ENCODE measurements at places on chromosomes 13 and 19. TPM values are rescaled to one million over a fixed set of nuclear protein-coding genes. Genes with fewer than 3 reads are reported as not detected.

Gene DUXA
- total RNA-seq = not detected

Gene ALDH16A1
- 32.3 TPM for total RNA-seq

DNA sequence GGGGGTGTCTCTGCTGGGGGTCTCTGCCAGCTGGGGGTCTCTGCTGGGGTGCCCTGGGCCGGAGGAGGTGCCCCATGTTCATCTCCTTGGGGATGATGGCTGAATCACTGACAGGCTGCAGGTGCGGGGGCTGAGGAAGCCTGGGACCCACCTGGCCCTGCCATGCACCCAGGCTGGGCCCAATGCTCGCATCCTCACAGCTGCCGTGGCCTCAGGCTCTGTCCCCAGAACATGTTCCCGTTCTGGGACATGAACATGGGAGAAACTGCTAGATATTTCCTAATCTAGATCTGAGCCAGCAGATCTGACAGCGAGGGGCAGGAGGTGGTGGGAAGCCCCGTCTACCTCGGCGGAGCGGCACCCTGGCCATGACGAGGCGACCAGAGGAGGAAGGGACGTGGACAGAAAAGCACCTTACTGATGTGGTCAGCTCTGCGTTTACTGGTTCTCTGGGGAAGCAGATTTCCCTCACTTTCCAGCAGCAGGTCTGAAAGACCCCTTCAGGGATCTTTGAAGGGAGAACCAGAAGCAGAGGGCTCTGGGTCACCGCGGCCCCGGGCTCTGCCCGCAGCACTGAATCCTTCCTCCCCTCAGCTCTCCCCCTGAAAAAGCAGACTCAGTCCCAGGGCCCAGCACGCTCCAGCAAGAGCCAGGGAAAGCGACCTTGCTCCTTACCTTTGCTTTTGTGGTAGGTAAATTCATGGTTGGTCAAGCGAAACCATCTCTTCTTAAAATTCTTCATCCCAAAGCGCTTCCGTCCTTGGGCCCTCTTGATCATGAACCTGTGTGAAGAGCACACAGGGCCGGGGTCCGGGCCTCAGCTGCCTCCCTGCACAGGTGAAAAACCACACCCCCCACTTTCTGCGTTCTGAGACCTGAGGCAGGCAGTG lies 26.5 kb upstream of the C13orf46 start:
- H3K36me3 ChIP-seq = peaks cover 5% of the 10 kb centered on the region
- H3K27me3 ChIP-seq = no peaks in the 10 kb centered on the region
- H3K4me1 ChIP-seq = no peaks in the 10 kb centered on the region
- H3K27ac ChIP-seq = no peak overlapping the region
- H3K4me3 ChIP-seq = no peak overlapping the region
- no peak for DNase-seq

DNA sequence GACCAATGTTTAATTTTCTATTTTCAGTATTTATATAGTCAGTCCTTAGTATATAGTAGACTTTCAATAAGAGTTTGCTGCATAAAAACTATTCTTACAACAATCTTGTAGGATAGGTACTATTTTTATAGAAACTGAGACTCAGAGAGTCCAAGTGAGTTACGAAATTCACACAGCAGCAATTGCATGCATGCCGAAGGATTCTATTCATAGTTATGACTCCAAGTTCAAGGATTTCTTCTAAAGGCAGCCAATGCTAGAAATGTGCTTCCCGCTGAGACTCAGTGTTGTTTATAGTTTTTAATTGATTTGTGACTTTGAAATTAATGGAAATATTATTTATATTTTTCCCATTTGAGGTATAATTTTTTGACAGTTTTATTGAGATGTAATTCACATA lies 62.7 kb upstream of the CSNK1A1L start:
- no peak overlapping the region for H3K27ac ChIP-seq
- no peaks in the 10 kb centered on the region for H3K36me3 ChIP-seq
- no peaks in the 10 kb centered on the region for H3K4me1 ChIP-seq
- no peaks in the 10 kb centered on the region for H3K27me3 ChIP-seq

DNA sequence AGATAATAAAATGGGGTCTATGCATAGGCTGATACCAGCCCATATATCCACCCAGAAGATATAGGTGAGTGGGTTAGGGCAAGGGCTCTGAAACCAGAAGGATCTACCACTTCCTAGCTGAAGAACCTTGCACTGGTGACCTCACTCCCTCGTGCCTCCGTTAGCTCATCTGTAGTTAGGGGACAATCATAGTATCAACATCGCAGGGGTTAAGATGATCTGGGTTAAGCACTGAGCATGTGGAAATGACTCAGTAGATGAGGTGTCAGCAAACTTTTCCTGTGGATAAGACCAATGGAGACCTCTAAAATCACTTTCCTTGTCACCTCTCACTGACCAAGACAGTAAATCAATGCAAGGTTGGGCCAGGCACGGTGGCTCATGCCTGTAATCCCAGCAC lies 30.5 kb downstream of the TNFSF14 start:
- no peaks in the 10 kb centered on the region for H3K36me3 ChIP-seq
- H3K27me3 ChIP-seq = no peaks in the 10 kb centered on the region
- H3K27ac ChIP-seq = no peak overlapping the region
- peaks cover 8% of the 10 kb centered on the region for H3K4me1 ChIP-seq

Gene SIGLECL1
- total RNA-seq = not detected

Gene CERS1
- not detected for total RNA-seq

DNA sequence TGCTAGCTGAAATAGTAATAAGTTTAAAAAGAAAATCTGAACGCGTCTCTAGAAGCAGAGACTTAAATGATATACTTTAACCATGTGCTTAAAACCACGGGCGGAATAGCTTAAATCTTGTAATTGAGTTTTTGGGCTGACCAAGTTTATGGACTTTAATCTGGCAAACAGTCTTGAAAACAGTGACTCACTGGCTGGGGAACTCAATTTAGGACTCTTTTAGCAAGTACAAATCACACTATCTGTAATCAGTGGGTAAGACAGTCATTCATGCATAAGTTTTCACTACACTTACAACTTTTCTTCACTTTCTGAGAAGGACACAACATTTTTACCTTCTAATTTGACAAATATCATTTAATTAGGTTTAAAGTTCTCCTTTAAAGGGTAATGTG lies 26.8 kb downstream of the ZNF627 start:
- H3K36me3 ChIP-seq = peaks cover 22% of the 10 kb centered on the region
- no peak for DNase-seq
- H3K4me1 ChIP-seq = peaks cover 11% of the 10 kb centered on the region
- peak overlapping the region; percentile 42 for H3K4me3 ChIP-seq
- H3K27ac ChIP-seq = no peak overlapping the region

- H3K27me3 ChIP-seq = no peaks in the 10 kb centered on the region
- no peak overlapping the region for H3K27ac ChIP-seq
- H3K4me1 ChIP-seq = peaks cover 13% of the 10 kb centered on the region
- no peak for DNase-seq
Measured at GRCh38 chr13:44278166-44278565, 95.5 kb upstream of the SERP2 start.

Data from upper lobe of right lung (tissue), 1 donor.